ENCODE measurements at places on chromosomes 1 and 21. TPM values are rescaled to one million over a fixed set of nuclear protein-coding genes. Genes with fewer than 3 reads are reported as not detected.

S100B gene
- total RNA-seq, result 0.24 TPM

TMPRSS2 gene
- total RNA-seq, result not detected

ENTREP3 gene
- total RNA-seq, result 32.8 TPM

NCDN gene
- 12.1 TPM for total RNA-seq

SLFNL1 gene
- total RNA-seq, result 0.10 TPM

LDLRAD1 gene
- total RNA-seq, result not detected

KIF26B gene
- 0.05 TPM for total RNA-seq

CD1E gene
- not detected for total RNA-seq

CATSPER4 gene
- not detected for total RNA-seq

IFNAR1 gene
- 24.3 TPM for total RNA-seq

RHEX gene
- not detected for total RNA-seq

PPM1J gene
- 1.0 TPM for total RNA-seq

DNA sequence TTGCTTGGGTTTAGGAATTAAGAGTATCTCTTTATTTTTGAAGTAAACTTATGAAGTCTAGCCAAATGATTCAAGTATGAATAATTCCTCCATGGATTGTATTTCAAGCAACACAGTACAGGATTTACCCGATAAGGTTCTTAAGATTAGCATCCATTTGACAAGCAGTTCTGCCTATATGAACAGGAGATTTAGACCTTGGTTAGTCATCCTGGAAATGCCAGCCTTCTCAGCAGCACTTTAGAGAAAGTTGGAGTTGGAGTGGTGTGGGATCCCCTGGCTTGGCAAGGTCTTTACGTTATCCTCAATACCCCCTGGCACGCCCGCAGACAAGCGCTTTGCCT is 1.6 kb downstream of the BCAR3 start:
- no peak overlapping the region for H3K27ac ChIP-seq
- peaks cover 48% of the 10 kb centered on the region for H3K27me3 ChIP-seq
- no peaks in the 10 kb centered on the region for H3K36me3 ChIP-seq
- no peak for DNase-seq
- no peak overlapping the region for H3K4me3 ChIP-seq
- H3K4me1 ChIP-seq, result peaks cover 9% of the 10 kb centered on the region

DNA sequence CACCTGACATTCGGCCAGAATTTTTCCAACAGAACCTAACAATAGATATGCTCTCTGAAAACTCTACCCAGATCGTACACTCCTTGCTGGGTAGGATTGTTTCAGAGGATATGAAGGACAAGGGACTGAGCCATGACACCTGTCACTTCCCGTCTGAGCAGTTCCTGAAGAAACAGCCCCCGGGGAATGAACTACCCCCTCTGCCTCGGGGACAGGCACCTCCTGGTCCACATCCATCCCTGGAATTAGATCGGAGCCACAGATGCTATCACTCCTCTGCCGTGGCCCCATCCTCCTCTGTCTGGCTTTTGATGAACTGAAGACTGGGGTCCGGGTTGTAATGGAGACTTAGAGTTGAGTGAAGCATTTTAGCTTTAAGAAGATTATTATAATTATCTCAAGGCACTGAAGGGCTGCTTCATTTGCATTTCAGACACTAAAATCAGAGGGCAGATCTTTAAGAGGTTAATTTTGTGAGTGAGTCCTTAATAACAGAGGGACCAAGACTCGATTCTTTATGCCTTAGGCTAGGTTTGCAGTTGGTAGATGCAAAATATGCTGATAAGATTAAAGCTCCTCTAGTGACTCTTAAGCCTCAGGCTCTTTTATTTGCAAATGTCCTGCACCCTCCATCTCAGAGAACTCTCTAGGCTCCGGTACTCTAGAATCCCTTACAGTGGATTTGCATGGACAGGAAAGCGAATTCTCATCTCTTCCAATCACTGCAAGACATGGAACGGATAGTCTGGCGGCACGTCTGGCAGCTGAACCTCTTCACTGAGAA is 333.8 kb downstream of the KIF26B start:
- H3K27me3 ChIP-seq, result peaks cover 14% of the 10 kb centered on the region
- no peaks in the 10 kb centered on the region for H3K4me1 ChIP-seq
- DNase-seq, result no peak
- H3K27ac ChIP-seq, result no peak overlapping the region
- no peaks in the 10 kb centered on the region for H3K36me3 ChIP-seq
- H3K4me3 ChIP-seq, result no peak overlapping the region

- DNase-seq, result peak; percentile 44
- H3K27me3 ChIP-seq, result no peaks in the 10 kb centered on the region
- peaks cover 8% of the 10 kb centered on the region for H3K36me3 ChIP-seq
- peak overlapping the region; percentile 89 for H3K27ac ChIP-seq
- peaks cover 83% of the 10 kb centered on the region for H3K4me1 ChIP-seq
- H3K4me3 ChIP-seq, result no peak overlapping the region
These were observed 14.5 kb upstream of the TNFRSF1B start for GRCh38 chr1:12152113-12152891.

- no peak overlapping the region for H3K4me3 ChIP-seq
- peaks cover 14% of the 10 kb centered on the region for H3K4me1 ChIP-seq
- no peak for DNase-seq
These were observed 28.8 kb downstream of the TENT5C start for GRCh38 chr1:117634631-117635030.

DNA sequence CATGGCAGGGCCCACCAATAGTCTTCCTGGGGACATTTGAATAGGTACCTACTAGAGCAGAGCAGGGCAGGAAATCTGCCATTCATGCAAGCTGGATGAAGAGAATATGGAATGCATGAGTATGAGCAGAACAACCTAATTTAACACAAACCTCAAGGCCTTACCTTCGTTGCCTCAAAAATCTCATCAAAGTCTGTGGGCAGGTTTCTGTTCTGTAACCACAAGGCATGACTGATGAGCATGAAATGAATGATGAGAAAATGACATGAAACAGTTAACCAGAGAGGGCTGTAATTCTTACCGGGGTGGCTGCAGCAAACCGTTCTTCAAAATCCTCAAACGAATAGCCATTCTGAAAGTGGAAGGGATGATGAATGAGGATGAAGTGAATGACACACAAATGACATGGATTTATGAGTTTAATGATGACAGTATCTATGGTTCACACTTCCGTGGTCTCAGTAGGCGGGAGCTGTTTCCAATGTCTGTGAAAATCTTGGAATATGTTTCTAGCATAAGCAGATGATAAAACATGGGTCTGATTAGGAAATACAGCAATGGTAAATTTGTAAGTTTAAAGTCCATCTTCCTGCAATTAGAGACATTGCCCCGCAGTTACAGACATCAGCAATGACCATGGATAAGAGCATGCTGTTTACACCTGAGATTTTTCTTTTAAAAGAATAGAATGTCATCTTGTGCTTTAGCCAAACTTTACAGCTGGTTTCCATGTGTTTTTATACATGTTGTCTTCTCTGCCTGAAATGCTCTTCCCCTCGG is 67.6 kb upstream of the C8B start:
- peaks cover 3% of the 10 kb centered on the region for H3K27me3 ChIP-seq
- no peak overlapping the region for H3K4me3 ChIP-seq
- H3K36me3 ChIP-seq, result no peaks in the 10 kb centered on the region
- DNase-seq, result no peak

GRCh38 chr1:1291023-1291528 is 10.8 kb downstream of the SCNN1D start:
- no peaks in the 10 kb centered on the region for H3K4me1 ChIP-seq
- no peaks in the 10 kb centered on the region for H3K27me3 ChIP-seq
- no peak for DNase-seq
- no peak overlapping the region for H3K4me3 ChIP-seq

GRCh38 chr1:109050228-109050995 is 8.5 kb upstream of the WDR47 start:
- no peaks in the 10 kb centered on the region for H3K4me1 ChIP-seq
- H3K4me3 ChIP-seq, result no peak overlapping the region
- no peak overlapping the region for H3K27ac ChIP-seq
- no peak for DNase-seq
- H3K27me3 ChIP-seq, result peaks cover 5% of the 10 kb centered on the region

DNA sequence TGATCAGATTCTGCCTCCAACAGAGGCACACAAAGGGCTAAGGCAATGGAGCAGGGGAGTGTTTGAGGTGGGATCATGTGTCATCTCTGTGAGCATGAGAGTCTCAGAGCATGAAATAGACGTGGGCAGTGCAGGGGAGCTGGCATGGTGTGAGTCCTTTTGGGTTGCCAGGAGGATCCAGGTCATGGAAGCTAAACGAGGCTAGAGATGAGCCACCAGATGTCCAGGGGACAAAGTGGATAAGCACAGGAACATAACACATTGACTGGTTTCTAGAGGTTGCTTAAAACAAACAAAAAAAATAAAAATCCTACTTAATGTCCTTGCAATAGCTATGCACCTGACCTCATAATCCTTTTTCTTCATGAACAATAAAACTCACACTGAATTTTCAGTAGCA is 254.8 kb upstream of the GREM2 start:
- H3K4me3 ChIP-seq, result no peak overlapping the region
- no peak for DNase-seq
- H3K27me3 ChIP-seq, result no peaks in the 10 kb centered on the region
- no peak overlapping the region for H3K27ac ChIP-seq
- no peaks in the 10 kb centered on the region for H3K4me1 ChIP-seq
- no peaks in the 10 kb centered on the region for H3K36me3 ChIP-seq

DNA sequence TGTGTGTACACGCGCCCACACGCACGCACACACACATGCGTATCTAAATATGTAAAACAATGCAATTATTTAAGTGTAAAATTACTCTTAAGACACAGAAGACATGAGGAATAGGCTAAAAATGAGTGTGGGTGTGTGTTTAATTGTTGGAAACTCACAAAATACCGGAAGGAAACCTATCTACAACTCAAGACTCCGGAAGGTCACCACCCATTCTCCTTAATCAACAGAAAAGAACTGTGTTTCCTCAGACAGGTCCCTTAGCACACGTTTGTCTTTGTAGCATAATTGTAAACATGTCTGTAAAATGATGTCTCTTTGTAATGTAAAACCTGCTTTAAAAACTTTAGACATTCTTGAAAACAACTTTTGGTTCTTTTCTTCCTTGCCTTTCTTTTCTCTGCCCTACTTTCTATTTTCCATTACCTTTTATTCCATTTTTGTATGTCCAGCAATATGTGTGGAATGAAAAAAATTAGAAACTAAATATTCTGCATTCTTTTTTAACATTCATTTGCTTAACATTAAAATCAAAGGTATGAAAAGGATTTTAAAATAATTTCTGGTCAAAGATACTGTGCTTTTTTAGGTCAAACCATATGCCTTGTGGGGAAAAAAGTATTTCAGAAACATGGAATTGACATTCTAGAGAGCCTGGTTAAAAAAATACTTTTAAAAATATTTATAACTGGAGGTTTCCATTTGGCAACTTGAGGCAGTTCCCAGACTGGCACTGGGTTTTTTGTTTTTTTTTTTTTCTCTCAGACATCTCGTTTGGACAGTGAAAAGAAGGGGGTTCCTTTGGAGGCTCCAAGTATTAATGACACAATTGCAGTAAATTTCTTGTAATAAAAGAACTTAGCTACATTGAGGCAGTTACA is 46.2 kb downstream of the ATP5PF start:
- H3K4me1 ChIP-seq, result no peaks in the 10 kb centered on the region
- DNase-seq, result no peak
- no peaks in the 10 kb centered on the region for H3K27me3 ChIP-seq
- no peak overlapping the region for H3K4me3 ChIP-seq
- H3K27ac ChIP-seq, result no peak overlapping the region

GRCh38 chr1:39692152-39693074 is 1.2 kb upstream of the HPCAL4 start:
- no peak for DNase-seq
- peak overlapping the region; percentile 25 for H3K4me3 ChIP-seq
- H3K27me3 ChIP-seq, result peaks cover 9% of the 10 kb centered on the region

- no peak for DNase-seq
- H3K4me3 ChIP-seq, result no peak overlapping the region
- H3K27ac ChIP-seq, result no peak overlapping the region
- no peaks in the 10 kb centered on the region for H3K4me1 ChIP-seq
These were observed 44.7 kb upstream of the DISC1 start for GRCh38 chr1:231581859-231582258.

DNA sequence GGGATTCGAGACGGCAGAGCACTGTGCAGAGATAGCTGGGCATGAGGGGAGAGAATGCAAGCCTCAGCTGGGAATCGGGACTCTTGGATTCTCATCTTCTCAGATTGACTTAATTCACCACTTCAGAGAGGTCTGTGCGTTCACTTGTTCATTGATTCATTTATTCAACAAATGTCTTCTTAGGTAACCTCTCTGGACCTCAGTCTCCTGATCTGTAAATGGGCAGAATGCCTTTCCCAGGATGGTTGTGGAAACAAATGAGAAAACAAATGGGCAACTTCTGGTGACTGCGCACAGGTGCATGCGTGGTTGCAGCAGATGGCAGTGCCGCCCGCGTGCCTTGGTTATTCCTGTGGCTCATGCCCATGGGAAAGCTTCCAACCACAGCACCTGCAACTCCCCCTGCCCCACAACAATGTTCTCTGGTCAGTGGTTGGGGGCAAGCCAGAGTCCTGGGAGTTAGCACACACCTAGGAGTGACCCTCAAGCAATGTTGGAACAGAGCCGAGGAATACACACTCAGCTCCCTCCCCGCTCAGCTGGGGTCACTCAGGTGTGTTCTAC is 110.1 kb upstream of the RUNX3 start:
- DNase-seq, result no peak
- no peaks in the 10 kb centered on the region for H3K36me3 ChIP-seq
- H3K27me3 ChIP-seq, result no peaks in the 10 kb centered on the region
- no peak overlapping the region for H3K27ac ChIP-seq

DNA sequence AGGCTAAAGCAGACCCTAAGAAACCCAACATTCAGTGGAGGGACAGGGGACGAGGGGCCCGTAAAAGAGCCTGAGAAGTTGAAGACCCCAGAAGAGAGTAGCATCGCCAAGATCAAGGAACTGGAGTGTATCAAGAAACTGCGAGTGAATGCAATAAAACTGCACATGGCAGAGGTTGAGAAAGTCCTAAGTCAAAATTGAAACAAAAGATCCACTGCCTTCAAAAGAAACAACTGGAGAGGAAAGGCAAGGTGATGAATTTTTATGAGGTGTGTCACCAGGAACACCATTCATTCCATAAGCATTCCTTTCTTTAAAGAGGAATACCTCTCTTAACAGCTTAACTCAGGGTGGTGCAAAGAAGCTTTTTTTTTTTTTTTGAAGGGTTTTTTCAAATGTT is 38.3 kb upstream of the ADORA3 start:
- H3K27ac ChIP-seq, result no peak overlapping the region
- DNase-seq, result no peak
- no peak overlapping the region for H3K4me3 ChIP-seq
- no peaks in the 10 kb centered on the region for H3K36me3 ChIP-seq

GRCh38 chr1:84862810-84863251 is 30.2 kb downstream of the LPAR3 start:
- H3K36me3 ChIP-seq, result no peaks in the 10 kb centered on the region
- peaks cover 49% of the 10 kb centered on the region for H3K4me1 ChIP-seq
- DNase-seq, result peak; percentile 63
- peaks cover 3% of the 10 kb centered on the region for H3K27me3 ChIP-seq
- peak overlapping the region; percentile 51 for H3K27ac ChIP-seq
- peak overlapping the region; percentile 16 for H3K4me3 ChIP-seq
